ENCODE measurements at places on chromosomes 4 and X.

DNA sequence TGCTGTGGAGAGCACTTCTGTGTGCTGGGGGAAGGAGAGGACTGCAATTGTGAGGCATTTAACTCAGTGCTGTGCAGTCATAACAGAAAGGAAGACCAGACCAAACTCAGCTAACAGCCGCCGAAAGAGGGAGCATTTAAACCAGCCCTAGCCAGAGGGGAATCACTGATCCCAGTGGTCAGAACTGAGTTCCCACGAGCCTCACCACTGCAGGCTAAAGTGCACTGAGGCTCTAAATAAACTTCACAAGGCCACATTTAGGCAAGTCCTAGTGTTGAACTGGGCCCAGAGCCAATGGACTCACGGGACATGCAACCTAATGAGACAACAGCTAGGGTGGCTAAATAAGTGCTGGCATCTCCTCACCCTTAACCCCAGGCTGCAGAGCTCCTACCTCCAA lies 20.4 kb downstream of the IQCM start:
- DNase-seq: no peak

DNA sequence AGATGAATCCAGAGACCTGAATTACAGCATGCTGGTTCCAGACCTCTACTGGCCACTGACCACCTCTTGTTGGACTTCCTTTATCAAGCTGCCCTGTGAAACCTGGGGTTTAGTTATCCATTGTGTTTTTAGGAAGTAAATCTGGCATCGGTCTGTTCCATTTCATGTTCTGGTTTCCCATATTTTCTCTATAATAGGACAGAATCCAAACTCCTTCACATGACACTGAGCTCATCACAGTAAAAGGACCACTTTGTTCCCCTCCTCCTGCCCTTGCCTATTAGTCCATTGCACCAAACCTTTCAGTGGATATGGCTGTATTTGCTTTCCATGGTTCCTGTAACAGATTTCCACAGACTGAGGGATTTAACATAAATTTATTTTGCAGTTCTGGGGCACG lies 4.0 kb downstream of the MFAP3L start:
- DNase-seq: no peak

- DNase-seq: no peak
Observed at GRCh38 chr4:105767579-105767978, 59.0 kb downstream of the GSTCD start.

GRCh38 chr4:92451782-92452181 lies 148.0 kb downstream of the GRID2 start:
- no peak for DNase-seq

DNA sequence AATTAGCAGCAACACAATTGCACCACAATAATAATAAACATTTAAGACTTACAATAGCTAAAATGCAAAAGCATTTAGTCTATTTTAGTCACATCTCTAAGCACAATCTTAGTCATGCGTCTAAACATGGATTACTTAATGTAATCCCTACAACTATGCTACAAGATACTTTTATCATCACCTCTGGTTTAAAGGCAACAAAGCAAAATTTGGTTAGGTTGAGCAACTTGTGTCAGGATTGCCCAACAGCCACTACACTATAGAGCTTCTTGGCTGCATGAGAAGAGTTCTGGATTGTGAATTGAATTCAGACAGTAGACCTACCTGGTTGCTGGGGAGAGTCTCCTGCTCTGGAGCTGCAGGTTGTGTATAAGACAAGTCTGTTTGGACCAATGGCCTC lies 146.5 kb upstream of the PUDP start:
- no peak for DNase-seq

DNA sequence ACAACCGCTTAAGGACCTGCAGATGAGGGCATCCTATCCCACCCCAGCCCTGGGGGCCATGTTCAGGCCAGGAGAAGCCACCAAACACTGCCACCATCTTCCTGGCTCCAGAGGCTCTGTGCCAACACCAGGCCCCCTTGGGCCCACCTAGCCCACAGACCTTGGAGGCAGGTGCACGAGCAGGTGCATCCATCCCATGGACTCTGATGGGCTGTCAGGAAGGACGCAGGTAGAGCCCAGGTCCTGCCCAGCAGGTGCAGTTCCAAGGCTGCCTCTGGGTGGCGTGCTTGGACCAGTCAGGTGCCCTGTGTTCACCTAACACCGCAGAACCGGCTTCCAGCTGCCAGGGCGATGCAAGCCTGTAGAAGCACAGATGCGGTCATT lies 22.8 kb upstream of the PDE6B start:
- peak; percentile 61 for DNase-seq

- DNase-seq: no peak
Observed at GRCh38 chr4:8914461-8915171, 43.0 kb upstream of the HMX1 start.

- DNase-seq: no peak
Observed at GRCh38 chr4:56438766-56439165, 2.7 kb downstream of the PAICS start.

DNA sequence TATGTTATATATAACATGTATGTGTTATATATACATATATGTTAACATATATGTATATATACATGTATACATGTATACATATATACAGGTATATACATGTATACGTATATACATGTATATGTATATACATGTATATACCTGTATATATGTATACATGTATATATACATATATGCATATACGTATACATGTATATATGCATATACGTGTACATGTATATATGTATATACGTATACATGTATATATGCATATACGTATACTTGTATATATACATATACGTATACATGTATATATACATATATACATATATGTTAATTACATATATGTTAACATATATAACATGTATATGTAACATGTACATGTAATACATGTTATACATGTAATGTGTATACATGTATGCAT lies 1077.3 kb upstream of the ADGRL3 start:
- no peak for DNase-seq

GRCh38 chr4:3660928-3661515 lies 105.2 kb upstream of the ADRA2C start:
- no peak for DNase-seq

- no peak for DNase-seq
Observed at GRCh38 chr4:71338846-71339593, at the start of gene SLC4A4. Gene SLC4A4 (plus strand): TSS chr4:71339020.

- no peak for DNase-seq
Observed at GRCh38 chr4:64682946-64683345, 273.7 kb upstream of the TECRL start.

DNA sequence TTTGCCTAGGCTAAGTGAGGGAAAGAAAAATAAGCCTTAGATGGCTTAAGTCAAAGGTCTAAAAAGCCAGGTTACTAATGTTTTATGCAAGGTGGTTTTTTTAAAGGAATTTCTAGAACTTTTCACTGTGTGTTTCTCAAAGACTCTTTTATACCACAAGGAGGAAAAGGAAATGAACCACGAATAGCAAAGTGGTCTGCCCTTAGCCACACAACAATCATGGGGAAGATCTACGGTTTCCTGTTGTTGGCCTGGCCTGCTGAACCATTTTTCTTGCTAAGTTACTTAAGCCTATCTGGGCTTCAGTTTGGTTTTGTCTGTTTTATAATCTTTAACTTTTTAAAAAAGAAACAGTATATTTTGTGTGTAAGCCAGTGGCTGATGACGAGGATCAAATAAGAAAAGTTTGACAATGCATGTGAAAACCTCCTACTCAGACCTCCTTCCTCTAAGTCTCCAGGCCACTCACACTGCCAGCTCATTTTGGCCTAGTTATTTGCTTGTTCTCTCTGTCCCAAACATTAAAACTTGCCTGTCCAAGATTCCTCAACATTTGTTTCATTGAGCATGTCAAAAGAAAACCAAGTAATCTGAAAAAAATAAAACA lies 56.7 kb upstream of the COL25A1 start:
- DNase-seq: no peak

GRCh38 chr4:185304944-185305690 lies 90.6 kb downstream of the LRP2BP start:
- DNase-seq: no peak

DNA sequence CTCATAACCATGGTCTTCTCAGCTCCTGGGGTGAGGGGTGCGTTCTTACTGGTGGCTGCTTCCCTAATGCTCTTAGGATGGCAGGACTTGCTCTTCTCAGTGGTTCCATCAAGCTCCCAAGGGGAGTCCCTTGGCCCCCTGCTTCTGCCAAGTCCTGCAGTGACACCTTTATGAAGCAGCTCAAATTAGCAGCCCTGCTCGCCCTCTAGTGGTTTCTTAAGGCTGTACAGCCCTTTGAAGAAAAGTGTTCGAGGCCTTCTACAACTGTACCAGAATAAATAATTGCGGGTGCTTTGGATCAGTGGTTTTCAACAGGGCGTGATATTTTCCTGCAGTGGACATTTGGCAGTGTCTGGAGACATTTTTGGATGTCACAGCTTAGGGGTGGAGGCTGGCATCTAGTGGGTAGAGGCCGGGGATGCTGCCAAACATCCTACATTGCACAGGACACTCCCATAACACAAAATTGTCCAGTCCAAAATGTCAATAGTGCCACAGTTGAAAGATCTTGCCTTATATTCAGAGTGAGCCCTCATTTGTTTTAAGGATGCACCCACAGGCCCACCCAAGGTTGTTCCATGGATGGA lies 204.7 kb upstream of the S100G start:
- no peak for DNase-seq

GRCh38 chr4:37439809-37440474 lies 195.4 kb downstream of the NWD2 start:
- DNase-seq: no peak
